ENCODE measurements at places on chromosomes 5 and 9.

- DNase-seq, result no peak
These were observed 6.6 kb upstream of the BARHL1 start for GRCh38 chr9:132575811-132576210.

- no peak for DNase-seq
These were observed 20.1 kb upstream of the IFNB1 start for GRCh38 chr9:21097817-21098216.

GRCh38 chr5:28750251-28750650 lies 1711.9 kb upstream of the CDH9 start:
- DNase-seq, result no peak

DNA sequence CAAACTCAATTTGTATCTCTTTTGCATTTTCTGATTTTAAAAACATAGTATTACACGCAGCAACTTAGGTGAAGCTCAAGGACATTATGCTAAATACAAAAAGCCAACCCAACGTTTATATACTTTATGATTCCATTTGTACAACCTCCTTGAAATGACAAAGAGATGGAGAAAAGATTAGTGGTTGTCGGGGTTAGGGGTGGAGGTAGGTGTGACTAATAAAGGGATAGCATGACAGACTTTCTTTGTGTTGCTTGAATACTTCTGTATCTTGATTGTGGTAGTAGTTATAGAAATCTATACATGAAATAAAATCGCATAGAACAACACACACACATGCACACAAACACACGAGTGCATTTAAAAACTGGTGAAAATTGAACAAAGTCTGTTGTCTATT lies 42.5 kb upstream of the EFNA5 start:
- no peak for DNase-seq

DNA sequence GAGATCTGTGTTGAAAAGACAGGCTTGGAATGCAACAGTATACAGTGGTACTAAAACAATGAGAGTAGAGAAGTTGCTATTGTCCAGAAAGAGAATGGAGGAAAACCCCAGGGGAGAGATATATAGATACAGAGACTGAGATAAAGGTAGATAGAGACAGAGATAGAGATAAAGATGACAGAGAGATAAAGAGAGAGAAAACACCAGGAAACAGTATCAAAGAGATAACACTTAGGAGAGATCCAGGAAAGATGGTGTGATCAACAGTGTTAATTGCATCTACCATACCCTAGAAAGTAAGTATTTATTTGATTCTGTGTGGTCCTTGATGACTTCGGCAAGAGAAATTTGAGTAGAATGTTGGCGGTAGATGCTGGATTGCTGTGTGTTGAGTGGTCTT lies 461.8 kb upstream of the RIOK2 start:
- DNase-seq, result no peak

DNA sequence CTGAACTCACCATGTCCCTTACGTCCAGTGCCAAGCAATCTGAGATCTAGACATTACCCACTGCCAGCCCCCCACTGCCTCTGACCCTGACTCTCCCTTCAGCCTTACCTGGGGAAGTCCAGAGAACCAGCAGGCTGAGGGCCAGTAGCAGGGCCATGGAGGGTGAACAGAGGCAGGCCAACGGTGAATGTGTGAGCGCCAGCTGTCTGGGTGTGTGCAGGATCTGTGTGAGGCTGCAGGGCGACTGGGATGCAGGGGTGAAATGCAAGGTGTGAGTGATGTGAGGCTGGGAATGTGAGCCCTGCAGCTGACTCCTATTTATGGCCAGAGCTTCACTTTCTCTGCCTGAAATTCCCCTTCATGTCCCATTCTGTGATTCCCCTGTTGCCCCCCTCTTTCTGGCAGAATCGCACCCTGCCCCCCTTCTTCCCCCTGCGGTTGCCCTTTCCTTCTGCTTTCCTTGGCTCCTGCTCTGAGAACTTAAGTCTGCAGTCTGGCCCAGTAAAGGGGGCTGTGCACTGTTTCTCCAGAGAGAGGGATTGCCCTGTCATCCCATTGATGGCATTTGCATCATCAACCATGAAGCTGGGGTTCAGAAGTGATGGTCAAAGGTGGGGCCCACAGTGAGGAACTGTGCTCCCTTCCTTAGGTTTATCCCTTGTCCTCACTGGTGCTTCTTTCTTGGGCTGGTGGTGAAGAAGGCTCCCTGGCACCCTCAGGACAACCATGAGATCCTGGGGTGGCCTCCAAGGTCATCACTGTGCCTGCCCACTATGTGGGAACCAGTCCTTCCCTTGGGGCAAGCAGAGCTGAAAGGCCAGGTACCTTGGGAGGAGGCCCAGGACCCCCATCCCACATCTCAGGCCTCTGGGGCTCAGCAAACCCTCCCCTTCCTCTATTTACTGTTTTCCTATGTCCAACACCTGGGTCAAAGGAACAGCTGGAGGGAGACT lies at the start of gene CCL19:
CCL19 (minus strand) TSS at position 294 of the 953 bp plus-strand sequence; CDS start at position 157, 137 bp downstream.
- DNase-seq, result no peak

DNA sequence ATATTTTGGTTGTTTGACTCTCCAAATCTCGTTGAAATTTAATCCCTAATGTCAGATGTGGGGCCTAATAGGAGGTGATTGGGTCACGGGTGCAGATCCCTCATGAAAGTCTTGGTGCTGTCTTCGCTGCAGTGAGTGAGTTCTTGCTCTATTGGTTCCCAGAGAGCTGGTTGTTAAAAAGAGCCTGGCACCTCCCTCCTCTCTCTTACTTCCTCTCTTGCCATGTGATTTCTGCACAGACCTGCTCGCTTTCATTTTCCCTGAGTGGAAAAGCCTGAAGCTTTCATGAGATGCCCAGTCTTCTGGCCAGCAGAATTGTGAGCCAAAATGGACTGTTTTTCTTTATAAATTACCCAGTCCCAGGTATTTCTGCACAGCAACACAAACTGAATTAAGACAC lies 221.6 kb downstream of the MAT2B start:
- DNase-seq, result no peak

- DNase-seq, result no peak
These were observed 66.8 kb upstream of the IL17B start for GRCh38 chr5:149445739-149446369.

- no peak for DNase-seq
These were observed 21.0 kb downstream of the PCDH1 start for GRCh38 chr5:141857226-141857625.

DNA sequence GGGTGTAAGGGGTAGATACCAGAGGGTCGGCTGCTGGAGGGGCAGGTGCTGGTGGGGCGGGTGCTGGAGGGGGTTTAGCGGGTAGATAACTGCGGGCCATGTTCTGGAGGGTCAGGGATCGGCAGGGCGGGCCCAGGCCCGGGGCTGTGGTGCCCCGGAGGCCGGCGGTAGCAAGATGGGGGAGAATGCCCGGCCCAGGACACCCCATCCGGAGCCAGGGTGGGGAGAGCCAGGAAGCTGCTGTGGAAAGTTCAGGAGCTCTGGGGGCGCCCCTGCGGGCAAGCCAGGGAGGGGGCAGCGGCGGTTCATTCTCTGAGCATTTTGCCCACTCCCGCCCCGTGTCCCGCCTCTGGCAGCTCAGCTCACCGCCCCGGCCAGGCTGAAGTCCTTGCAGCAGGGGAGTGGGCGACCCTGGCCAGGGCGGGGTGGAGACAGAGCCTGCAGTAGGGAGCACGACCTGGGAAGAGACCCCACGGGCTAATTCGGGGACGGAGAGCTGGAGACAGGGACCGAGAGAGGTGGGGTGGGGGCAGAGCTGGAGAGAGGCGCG lies 538 bp downstream of the PRRT1B start:
- DNase-seq, result no peak

GRCh38 chr5:61177716-61178115 lies 15.4 kb upstream of the SMIM15 start:
- no peak for DNase-seq

GRCh38 chr5:58773744-58774441 lies 191.0 kb downstream of the RAB3C start:
- DNase-seq, result no peak

DNA sequence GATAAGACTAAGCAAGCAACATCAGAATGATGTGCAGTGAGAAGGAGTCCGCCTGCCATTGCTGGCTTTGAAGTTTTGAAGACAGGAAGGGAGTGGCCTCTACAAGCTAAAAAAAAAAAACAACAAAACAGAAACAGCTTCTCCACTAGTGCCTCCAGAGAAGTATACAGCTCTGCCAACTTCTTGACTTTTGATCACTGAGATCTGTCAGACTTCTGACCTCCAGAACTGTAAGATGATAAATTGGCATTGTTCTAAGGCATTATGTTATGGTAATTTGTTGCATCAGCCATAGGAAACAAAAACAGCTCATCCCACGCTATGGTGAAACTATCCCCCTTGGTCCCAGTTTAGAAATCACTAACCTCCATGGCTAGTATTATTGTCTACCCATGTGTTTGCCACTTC lies 131.0 kb upstream of the VCAN start:
- DNase-seq, result peak; percentile 27

- no peak for DNase-seq
These were observed 740.7 kb downstream of the CETN3 start for GRCh38 chr5:89668821-89669220.

DNA sequence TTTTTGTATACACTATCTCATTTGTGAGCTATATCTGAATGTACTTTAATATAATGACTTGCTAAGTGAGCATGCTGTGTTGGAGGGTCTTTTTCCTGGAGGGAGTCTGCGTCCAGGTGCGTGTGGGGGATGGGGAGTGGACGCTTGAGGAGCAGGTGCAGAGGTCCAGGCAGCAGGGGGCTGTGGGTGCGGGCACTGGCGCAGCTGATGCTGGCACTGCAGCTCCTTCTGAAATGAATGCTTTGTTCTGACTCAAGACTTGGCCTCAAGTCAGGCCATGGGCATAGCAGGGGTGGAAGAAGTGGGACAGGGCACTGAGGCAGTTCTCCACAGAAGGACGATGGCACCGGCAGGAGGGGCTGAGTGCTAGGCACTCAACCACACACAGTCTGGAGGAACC lies 165.7 kb upstream of the IRX1 start:
- no peak for DNase-seq

- no peak for DNase-seq
These were observed 144.8 kb downstream of the ST8SIA4 start for GRCh38 chr5:100758306-100758705.

DNA sequence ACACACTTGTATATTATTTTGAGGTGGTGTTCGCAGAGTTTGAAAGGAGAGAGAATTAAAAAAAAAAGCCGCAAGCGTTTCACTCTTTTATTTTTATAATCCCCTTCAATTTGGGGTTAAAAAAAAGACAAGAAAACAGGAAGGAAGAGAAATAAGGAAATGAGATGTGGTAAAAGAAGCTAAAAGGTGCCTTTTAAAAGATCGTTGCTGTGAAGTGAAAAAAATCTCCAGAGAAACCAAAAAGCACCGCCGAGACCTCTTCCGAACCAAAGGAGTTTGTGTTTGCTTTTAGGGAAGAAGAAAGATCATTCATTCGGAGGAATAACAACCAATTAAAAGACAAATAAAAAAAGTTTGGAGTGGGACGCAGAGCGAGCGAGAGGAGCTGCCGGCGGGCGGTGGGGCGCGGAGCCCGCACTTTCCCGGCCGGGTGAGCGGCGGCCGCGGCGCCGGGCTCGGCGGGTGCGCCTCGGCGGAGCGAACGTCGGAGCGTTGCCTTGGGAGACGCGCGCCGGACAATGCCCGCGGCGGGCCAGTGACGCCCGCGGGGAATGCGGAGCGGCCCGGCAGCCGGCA lies 355 bp downstream of the TLE4 start:
- no peak for DNase-seq

DNA sequence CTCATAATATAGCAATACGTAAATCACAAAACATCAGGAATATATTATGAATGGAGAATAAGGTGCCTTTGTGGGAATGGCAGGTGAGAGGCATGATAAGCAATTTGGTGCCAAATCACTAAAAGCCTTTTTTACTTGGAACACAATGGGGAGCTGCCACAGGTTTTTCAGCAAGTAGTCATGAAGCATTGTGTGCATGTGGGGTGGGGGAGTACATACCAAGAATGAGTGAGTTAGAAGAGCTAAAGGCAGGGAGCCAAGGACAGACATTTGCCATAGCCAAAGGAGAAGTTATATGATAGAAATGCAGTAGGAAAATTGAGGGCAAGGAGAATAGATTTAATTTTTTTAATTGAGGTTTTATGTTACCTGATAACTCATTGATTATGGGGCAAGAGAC lies 445.0 kb upstream of the SMC2 start:
- DNase-seq, result no peak

- peak; percentile 21 for DNase-seq
These were observed 232.1 kb downstream of the SH3GL2 start for GRCh38 chr9:17810728-17811571.

DNA sequence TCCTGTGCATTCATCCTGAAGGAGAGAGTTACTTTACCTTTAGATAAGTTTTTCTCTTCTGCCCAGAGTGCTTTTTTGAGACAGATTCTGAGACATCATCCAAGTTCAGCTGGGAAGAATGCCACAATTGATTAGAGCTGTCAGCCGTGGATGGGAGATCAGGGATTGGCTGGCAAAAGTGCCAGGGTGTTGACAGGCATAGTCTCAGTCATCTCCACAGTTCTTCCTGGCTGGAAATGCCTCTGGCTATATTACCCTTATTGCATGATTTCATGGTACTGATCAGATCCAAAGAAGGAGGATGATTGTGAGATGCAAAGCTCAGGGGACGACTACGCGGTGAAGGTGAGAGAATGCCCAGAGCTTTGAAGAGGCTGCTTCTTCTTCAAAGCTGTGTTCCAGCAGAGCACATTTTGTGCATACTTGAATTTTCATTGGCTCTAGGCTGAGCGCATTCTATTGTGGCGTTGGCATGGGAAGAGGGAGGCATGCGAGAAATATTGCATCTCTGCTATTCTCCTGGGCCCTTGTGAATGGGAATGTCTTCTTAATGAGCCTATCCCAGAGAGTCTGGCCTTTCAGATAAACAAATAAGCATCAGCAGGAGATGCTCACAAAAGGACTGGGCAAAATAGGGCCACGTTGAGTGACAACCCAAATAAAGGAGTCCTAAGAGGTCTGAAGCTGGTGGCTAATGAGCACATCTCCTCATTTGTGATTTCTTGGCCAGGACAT lies 82.1 kb downstream of the GRIA1 start:
- DNase-seq, result no peak

DNA sequence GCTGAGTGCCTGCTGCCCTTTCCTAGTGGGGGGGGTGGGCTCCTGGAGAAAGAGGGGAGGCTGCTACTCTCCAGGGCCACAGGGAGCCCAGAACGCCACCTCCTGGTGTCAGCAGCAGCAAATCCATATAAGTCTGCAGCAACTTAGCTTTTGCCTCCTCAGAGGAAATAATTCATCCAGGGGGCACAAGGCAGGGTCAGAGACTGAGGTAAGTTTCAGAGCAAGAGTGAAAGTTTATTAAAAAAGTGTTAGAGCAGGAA lies 4.0 kb upstream of the CLPTM1L start:
- DNase-seq, result no peak

DNA sequence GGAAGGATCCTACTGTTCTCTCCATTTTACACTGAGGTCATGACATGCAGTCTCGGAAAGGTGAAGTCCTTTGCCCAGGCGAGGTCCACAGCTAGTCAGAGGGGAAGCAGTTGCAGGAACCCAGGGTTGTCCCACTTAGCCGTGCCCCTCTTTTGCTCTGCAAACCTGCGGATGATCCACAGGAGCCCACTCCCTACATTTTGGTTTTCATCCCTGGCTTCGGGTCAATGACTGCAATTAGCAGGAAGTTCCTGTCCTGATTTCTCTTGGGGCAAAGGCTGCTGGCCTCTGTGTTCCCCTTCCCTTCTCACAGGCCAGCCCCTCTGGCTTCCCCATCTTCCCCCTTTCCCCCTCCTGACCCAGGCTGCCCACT lies 1.3 kb downstream of the SLC2A8 start:
- DNase-seq, result no peak

All from CD4-positive, alpha-beta T cell treated with Interleukin-2 at 100 ng/mL for 4 hours (primary cell).